ENCODE measurements at places on chromosomes 1 and 21. TPM values are rescaled to one million over a fixed set of nuclear protein-coding genes. Genes with fewer than 3 reads are reported as not detected.

Gene S100A1
- total RNA-seq, result 83.1 TPM

Gene DHDDS
- total RNA-seq, result 53.4 TPM

Gene KRTAP12-2
- total RNA-seq, result not detected

Gene FALEC
- not detected for total RNA-seq

Gene DNM3
- 19.1 TPM for total RNA-seq

Gene KRTAP10-5
- total RNA-seq, result not detected

Gene TNFRSF18
- total RNA-seq, result 8.1 TPM

Gene RUSC1
- total RNA-seq, result 32.7 TPM

Gene HORMAD1
- 0.13 TPM for total RNA-seq

- no peak overlapping the region for H3K27ac ChIP-seq
- no peaks in the 10 kb centered on the region for H3K27me3 ChIP-seq
- no peak for DNase-seq
- H3K4me3 ChIP-seq, result no peak overlapping the region
- H3K4me1 ChIP-seq, result no peaks in the 10 kb centered on the region
Measured at GRCh38 chr1:119697598-119697997, 14.1 kb upstream of the PHGDH start.

GRCh38 chr1:150466964-150467363 lies 20.3 kb upstream of the TARS2 start:
- no peak for DNase-seq
- H3K36me3 ChIP-seq, result peaks cover 29% of the 10 kb centered on the region
- H3K4me1 ChIP-seq, result no peaks in the 10 kb centered on the region
- no peaks in the 10 kb centered on the region for H3K27me3 ChIP-seq
- H3K4me3 ChIP-seq, result no peak overlapping the region

DNA sequence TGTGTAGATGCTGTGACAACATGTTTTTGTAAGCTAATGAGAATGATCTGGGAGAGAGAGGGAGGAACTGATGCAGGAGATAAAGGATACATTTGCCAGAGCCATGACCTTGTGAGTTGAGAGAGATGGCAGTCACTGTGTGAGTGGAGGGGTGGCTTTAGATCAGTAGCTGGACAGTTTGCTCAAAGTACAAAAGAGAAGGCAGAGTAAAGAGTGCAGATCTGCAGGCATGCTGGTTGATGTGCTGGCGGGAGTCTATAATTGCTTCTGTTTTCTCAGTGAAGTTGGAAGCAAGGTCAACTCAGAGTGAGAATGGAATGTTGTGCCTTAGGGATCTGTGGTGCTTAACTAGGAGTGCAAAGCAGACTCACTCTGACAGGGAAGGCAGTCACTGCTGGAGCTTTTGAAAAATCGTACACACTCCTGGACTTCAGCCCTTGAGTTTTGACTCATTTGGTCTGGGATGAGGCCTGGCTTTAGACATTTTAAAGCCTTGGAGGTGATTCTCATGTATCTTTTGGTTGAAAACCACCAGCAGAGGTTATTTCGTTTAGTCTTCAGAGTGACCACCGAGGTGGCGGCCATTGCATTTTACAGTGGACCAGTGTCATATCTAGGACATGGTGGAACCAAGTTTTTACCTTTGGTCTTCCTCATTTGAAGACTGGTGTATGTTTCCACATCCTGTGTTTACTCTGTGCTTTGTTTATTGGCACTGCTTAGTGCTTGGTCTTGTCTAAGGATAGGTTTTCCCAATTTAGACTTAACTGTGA lies 49.6 kb downstream of the MTR start:
- H3K36me3 ChIP-seq, result peaks cover 14% of the 10 kb centered on the region
- peaks cover 17% of the 10 kb centered on the region for H3K4me1 ChIP-seq
- peak overlapping the region; percentile 40 for H3K27ac ChIP-seq
- no peaks in the 10 kb centered on the region for H3K27me3 ChIP-seq
- no peak for DNase-seq

DNA sequence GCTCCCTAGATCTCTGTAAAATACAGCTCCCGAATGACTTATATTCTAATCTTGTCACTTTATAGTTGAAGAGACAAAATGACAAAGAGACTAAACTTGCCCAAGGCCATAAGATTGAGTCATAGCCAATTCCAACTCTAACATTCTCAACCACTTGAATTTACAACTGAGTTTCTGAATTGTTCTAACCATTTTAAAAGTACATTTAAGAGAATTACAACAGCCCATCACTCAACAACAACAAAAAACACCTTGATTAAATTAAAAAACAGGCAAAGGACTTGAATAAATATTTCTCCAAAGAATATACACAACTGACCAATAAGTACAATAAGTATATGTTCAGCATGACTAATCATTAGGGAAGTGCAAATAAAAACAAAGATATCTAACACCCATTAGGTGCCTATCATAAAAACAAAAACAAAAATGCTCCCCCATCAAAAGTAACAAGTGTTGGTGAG lies 8.7 kb upstream of the ADCY10 start:
- H3K4me3 ChIP-seq, result no peak overlapping the region
- H3K4me1 ChIP-seq, result peaks cover 12% of the 10 kb centered on the region
- no peak for DNase-seq
- H3K27me3 ChIP-seq, result no peaks in the 10 kb centered on the region

GRCh38 chr1:156705918-156706656 lies 704 bp upstream of the CRABP2 start:
- H3K4me3 ChIP-seq, result peak overlapping the region; percentile 28
- no peak overlapping the region for H3K27ac ChIP-seq
- no peaks in the 10 kb centered on the region for H3K27me3 ChIP-seq
- peaks cover 11% of the 10 kb centered on the region for H3K4me1 ChIP-seq
- no peaks in the 10 kb centered on the region for H3K36me3 ChIP-seq

DNA sequence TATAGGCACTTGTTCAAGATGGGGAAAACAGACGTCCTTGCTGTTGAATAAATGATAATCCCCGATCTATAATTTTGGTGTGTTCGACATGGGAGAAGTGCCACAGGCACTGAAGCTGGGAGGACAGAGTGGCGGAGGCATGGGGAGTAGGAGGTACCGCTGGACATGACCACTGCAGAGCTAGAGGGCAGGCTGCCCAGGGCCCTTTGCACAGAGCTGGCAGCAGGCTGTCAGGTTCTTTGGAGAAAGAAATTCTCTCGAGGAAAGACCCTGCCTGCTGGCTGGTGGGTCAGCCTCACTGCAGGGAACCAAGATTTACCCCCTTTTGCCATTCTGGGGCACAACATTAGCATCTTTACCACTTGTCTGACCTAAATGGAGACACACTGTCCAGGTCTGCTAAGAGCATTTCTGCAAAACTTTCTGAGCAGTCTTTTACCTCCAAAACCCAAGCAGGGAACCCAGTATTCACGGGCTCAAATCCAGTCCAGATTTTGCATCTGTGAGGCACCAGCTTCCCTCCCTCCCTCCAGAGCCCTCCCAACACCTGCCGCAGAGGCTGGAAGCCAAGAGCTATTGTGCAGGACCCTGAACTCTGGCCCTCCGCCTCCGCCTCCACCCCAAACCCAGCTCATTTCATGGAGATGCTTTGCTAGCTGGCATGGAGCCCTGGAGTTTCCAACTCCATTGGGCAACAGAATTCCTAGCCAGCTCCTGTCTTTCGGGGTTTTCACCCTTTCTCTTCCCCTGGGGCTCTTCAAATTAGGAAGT lies 142.3 kb downstream of the PLXNA2 start:
- H3K36me3 ChIP-seq, result peaks cover 4% of the 10 kb centered on the region
- no peaks in the 10 kb centered on the region for H3K4me1 ChIP-seq
- H3K27ac ChIP-seq, result no peak overlapping the region

DNA sequence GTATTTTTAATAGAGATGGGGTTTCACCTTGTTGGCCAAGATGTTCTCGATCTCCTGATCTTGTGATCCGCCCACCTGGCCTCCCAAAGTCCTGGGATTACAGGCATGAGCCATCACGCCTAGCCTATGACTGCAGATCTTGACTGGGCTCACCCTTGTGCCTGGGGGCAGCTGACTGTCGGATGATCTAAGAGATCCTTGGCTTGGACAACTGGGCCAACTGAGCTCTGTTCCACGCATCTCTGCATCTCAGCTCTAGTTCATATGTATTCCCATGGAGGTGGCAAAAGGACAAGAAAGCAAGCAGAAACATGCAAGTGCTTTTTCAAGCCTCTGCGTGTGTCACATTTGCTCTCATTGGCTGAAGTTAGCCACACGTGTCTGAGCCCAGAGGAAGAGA lies 75.8 kb upstream of the SELENON start:
- H3K27ac ChIP-seq, result no peak overlapping the region
- peaks cover 39% of the 10 kb centered on the region for H3K4me1 ChIP-seq
- no peak for DNase-seq
- no peak overlapping the region for H3K4me3 ChIP-seq

DNA sequence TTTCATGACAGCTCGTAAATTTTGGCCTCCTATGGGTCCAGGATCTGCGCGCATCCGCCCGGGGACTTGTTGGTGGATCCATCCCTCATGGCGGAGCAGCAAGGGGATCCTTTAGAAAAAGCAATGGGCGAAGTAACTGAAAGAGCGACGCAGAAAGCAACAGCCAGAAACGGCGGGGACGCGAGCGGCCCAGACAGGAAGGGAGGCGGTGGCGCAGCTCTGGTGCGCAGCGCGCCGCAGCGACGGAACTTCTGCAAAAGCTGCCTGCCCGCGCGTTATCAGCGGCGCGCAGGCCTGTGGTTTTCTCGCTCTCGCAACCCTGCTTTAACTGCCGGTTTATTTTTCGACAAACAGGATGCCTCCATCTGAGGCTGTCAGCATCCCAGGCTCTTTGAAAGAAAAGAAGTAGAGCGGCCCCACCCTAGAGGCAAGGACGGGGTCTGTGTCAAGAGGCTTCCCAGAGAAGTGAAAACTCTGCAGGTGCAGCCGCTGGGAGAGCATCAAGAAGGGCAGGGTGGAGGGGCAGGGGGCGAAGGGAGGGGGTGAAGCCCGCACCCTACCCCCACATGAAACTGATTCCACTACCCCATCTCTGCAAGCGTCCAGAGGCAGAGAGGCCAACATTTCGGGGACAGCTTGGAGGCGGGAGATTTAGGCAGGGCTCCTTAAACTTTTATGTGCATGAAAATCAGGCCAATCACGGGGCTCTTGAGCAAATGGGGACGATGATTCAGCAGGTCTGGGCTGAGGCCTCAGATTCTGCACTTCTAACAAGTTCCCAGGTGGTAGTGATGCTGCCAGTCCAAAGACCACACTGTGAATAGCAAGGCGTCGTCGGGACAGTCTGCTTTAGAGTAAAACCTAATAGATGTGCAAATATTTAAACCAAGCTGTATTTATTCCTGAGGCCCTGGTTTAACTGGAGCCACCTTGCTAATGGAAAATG lies 22.2 kb downstream of the RUNX1 start:
- H3K4me3 ChIP-seq, result no peak overlapping the region
- no peaks in the 10 kb centered on the region for H3K27me3 ChIP-seq
- H3K36me3 ChIP-seq, result no peaks in the 10 kb centered on the region
- no peak overlapping the region for H3K27ac ChIP-seq
- DNase-seq, result peak; percentile 66

- H3K36me3 ChIP-seq, result peaks cover 7% of the 10 kb centered on the region
- H3K4me1 ChIP-seq, result peaks cover 3% of the 10 kb centered on the region
- H3K27ac ChIP-seq, result no peak overlapping the region
Measured at GRCh38 chr21:46666941-46667740, 31.7 kb downstream of the PRMT2 start.

- no peaks in the 10 kb centered on the region for H3K4me1 ChIP-seq
- no peak overlapping the region for H3K27ac ChIP-seq
- DNase-seq, result no peak
- no peaks in the 10 kb centered on the region for H3K27me3 ChIP-seq
- no peak overlapping the region for H3K4me3 ChIP-seq
Measured at GRCh38 chr1:26189751-26190275, 589 bp upstream of the CATSPER4 start.

GRCh38 chr1:34697818-34698217 lies 57.0 kb upstream of the GJB5 start:
- H3K27me3 ChIP-seq, result no peaks in the 10 kb centered on the region
- DNase-seq, result peak; percentile 15
- no peaks in the 10 kb centered on the region for H3K36me3 ChIP-seq
- H3K27ac ChIP-seq, result no peak overlapping the region
- no peak overlapping the region for H3K4me3 ChIP-seq
- H3K4me1 ChIP-seq, result no peaks in the 10 kb centered on the region

GRCh38 chr1:91778964-91779363 lies 107.0 kb downstream of the TGFBR3 start:
- no peak overlapping the region for H3K4me3 ChIP-seq
- H3K36me3 ChIP-seq, result peaks cover 2% of the 10 kb centered on the region
- H3K27ac ChIP-seq, result peak overlapping the region; percentile 14
- no peaks in the 10 kb centered on the region for H3K27me3 ChIP-seq
- peaks cover 19% of the 10 kb centered on the region for H3K4me1 ChIP-seq
- DNase-seq, result no peak

DNA sequence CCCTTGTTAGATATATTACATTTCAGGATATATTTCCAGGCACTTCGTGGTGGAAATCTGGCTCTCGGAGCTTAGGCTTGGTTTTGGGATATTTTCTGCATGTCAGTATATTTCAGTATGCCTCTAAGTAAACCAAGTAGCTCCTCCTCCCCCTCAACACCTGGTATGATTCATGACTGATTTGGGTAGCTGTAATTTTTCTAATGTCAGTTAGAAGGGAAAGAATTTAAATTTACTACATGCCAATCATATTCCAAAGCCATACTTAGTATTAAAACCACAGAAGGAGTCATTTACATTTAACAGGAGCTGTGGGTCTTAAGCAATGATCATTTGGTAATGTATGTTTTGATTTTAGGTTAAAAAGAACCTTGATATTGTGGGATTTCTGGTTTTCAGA lies 40.6 kb downstream of the ST6GALNAC3 start:
- no peak overlapping the region for H3K4me3 ChIP-seq
- no peaks in the 10 kb centered on the region for H3K27me3 ChIP-seq
- no peaks in the 10 kb centered on the region for H3K4me1 ChIP-seq
- no peak overlapping the region for H3K27ac ChIP-seq

DNA sequence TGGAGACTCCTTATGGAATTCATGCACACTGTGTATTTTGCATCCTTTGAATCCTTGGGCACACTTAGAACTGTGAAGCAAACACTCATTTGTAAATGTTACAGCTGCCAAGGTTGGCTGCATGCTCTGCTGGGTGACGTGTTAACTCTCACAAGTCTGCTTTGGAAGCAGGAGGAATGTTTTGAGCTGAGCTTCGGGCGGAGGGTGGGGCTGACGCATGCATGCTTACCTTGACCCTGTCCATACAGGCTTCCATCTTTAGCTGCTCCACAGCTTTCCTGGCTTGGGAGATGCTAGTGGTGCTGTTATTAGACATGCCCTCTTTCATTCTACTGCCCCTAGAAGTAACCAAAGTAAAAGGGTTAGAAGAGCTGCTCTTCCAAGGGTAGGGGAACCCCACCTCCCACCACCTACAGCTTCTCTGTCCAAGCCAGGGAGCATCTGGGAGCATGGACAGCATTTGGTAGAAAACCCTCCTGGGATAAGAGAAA lies 66.0 kb downstream of the GNG4 start:
- no peak overlapping the region for H3K27ac ChIP-seq
- H3K4me3 ChIP-seq, result no peak overlapping the region
- H3K27me3 ChIP-seq, result no peaks in the 10 kb centered on the region
